ENCODE measurements at places on chromosomes 3 and 15.

GRCh38 chr3:74722211-74722610 lies 107.8 kb upstream of the CNTN3 start:
- DNase-seq, result no peak

- DNase-seq, result no peak
Measured at GRCh38 chr3:60803216-60804173, 447.8 kb downstream of the FHIT start.

- DNase-seq, result no peak
Measured at GRCh38 chr3:98038876-98039275, 3.8 kb upstream of the GABRR3 start.

- no peak for DNase-seq
Measured at GRCh38 chr15:40960151-40960885, 7.0 kb downstream of the CHAC1 start.

DNA sequence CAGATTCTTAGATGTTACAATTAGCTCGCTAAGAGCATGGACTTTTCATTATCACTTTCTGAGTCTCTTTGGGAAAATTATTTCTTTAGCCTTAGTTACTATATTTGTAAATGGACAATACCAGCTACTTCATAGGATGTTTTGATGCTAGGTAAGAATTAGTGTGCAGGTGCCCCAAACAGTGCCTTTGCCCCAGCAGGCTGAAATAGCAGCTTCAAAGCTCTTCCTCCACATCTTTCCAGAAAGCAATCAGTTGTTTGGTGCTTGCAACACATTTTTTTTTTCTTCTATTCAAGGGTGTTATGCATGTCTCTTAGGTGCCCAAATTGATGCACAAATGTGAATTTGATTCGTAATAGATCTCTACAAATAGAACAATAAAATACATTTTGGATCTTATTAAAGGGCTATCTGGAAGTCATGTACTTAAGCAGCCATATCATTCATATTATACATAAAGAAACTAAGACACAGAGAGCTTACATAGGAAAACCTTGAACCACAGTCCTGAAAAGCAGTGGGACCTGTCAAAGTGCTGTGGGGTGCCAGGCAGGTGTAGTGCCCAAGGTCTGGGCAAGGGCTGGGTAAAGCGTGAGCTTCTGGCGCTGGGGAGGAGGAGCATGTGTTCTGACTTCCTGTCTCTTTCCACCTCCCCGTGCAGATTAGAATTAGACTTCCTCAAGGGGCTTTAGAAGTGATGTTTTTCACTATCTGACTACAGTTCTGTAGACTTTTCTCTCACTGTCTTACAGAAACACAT lies 62.9 kb downstream of the FNDC3B start:
- DNase-seq, result peak; percentile 26

DNA sequence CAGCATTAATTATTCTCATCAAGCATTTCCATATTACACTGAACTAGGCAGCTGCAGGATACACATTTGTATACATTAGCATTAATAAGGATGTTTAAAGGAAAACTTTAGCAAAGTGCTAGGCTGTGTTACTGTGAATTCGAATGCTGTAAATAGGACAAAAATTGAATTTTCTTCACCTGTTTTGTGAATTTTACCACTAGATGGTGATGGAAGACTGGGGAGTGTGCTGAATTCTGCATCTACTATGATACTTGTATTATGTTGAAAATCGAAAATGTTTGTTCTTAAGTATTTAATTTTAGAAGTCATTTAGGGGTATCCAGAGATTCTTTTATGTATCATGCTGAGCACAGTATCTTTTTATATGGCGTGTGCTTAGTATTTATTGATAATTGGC lies 12.3 kb upstream of the P2RY14 start:
- no peak for DNase-seq

DNA sequence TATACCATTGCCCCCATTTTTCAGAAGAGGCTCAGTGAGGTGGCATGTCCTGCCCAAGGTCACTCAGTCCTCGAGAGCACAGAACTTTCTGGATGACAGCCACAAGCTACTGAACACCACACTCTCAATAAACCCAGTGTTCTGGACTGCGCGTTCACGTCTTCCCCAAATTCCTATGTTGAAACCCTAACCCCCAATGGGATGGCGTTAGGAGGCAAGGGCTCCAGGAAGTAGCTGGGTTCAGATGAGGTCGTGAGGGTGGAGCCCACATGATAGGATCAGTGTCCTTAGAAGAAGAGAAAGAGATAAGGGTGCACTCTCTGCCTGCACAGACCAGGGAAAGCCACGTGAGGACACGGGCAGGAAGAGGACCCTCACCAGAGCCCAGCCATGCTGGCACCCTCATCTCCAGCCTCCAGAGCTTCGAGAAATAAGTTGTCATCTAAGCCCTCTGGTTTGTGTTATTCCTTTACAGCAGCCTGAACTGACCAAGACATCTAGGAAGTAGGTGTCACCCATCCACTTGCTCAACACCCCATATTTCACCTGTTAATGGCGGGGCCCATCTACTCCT lies 324.0 kb downstream of the UACA start:
- DNase-seq, result no peak

DNA sequence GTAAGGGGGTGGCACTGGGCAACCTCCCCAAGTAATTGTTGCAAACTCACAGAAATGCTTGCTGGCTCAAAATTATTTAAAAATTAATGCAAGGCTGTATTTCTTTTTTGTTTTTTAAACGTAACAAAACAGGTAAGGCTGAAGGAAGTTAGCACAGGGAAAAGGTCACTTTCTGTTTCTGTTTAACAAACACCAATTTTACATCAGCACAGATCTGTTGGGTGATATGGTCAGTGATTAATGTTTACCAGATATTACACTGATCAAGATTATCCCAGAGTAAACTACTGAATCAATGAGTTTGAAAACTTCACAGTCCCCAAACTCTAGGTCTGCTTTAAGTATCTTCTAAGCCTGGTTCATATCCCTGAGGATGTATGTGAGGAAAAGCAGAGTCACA lies 558.0 kb downstream of the FOXP1 start:
- DNase-seq, result no peak

DNA sequence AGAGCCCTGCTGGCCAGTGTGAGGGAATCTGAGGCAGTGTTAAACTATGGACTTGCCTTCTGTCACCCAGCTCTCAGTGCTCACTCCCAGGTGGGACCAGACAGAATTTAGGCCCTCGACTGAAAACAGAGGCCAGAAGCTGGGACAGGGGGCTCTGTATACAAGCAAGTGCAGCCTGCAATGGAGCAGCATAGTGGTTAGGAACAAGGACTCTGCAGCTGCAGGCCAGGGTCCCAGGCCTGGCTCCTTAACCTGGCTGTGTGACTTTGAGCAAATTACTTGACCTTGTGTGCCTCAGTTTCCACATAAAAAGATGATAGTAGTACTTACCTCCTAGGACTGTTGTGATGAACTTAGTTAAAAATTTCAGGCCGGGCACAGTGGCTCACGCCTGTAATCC lies 39.8 kb downstream of the CMTM7 start:
- no peak for DNase-seq

- DNase-seq, result no peak
Measured at GRCh38 chr3:114799816-114800215, 347.3 kb downstream of the ZBTB20 start.

- DNase-seq, result no peak
Measured at GRCh38 chr3:4514321-4514720, 21.2 kb downstream of the ITPR1 start.

DNA sequence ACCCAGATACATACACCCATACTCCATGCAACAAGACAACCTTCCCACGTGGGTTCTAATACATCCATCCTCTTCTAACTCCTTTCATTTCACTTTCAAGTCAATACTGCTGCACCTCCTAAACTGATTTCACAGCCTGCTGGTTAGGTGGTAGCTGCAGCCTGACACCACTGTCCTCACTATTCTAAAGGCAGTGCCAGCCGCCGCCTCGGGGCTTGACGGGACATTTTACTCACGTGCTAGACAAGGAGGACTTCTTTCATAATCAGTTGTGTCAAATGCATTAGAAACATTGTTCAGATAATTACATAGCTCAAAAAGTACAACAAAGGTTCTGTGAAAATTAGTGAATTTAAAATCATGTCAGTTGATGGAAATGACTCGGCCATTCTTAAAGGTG lies 6.3 kb downstream of the UROC1 start:
- DNase-seq, result no peak

- no peak for DNase-seq
Measured at GRCh38 chr3:109362823-109363222, 25.5 kb upstream of the DPPA4 start.

GRCh38 chr15:58699769-58700168 lies 49.7 kb downstream of the ADAM10 start:
- no peak for DNase-seq

DNA sequence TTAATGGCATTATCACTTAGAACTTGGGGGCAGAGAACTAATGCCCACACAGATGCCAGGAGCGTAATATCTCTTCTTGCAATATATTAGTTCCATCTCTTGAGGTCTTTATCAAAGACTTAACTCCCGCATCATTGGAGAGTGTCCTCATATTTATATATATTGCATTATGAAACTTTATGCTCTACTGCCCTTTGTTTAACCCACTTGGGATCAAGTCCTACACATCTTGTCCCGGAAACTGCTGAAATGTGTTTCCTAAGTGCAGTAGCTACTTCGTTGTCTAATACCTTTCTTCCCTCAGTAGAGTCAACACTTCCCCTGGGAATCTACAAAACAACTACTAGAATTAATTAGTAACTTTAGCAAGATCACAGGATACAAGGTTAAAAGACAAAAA lies 1029.2 kb downstream of the OTOL1 start:
- no peak for DNase-seq

DNA sequence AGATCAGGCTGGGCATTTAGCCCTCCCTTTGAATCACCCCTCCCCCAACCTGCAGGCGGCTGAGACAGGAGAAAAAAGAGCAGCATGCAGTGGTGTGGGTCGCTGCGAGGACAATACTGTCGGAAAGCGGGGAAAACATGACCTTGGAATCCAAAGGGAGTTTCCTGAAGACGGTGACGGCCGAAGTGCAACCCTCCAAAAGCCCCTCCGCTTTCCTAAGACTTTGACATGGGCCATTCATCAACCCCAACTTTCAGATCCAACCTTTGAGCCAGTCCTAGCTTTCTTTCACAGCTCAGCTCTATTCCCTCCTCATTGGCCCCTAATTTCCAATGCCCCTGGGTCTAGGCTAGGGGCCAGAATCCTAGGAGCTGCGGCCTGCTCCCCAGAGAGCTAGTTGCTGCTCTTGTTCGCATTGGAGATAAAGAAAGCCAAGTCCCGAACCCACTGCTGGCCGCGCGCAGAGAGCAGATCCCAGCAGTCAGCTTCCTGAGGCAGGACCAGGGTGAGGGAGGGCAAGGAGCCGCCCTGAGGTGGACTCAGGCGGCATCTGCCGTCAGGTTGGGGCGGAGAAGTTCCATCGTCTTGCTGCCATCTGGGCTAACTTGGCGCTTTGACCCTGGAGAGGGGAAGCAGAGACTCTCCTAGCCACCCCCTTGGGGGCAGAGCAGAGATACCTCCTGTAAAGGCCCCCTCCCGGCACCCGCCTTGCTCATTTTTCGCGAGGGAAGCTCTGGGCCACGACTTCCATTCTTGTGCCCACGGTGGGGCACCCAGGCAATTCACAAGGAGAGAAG lies 914 bp downstream of the ZIC4 start:
- no peak for DNase-seq

DNA sequence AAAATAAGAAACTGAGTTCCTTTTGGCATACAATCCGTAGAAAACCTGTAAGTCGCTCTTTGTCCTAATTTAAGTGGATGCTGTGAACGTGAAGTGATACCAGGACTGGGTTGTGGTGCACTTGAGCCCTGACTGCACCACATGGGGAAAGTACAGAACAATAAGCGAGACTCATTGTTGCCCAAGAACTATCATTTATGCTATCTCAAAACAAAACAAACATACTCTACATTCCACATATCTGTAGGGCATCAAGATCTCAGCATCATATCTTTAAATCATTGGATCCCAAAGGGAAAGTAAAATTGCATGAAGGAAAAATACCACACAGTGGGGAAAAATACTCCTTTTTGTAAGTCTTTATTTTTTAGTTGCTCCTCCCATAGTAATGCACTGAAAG lies 580.3 kb downstream of the MECOM start:
- DNase-seq, result no peak

Data from activated CD4-positive, alpha-beta T cell treated with anti-CD3 and anti-CD28 coated beads for 4 hours (primary cell).